ENCODE measurements at places on chromosomes 2 and 18.

DNA sequence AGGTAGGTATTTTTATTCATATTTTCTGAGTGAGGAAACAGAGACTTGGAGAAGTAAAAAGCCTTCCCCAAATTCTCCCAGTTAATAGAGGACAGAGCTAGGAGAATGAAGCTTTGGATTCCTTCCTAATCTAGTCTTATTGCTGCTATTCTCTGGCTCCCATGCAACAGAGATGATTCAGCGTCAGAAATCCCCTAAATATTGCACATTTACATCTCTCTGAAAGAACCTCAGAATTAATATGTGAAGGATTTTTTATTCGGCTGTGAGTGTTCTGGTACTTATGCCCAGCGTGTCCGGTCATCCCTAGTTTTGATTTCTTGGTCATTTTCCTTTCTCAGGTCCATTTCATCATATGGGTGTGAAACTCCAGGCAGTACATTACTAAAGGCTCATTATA is 91.2 kb upstream of the SESTD1 start:
- no peak for DNase-seq

- no peak for DNase-seq
These were observed 49.7 kb upstream of the CDC42EP3 start for GRCh38 chr2:37721201-37721560.

DNA sequence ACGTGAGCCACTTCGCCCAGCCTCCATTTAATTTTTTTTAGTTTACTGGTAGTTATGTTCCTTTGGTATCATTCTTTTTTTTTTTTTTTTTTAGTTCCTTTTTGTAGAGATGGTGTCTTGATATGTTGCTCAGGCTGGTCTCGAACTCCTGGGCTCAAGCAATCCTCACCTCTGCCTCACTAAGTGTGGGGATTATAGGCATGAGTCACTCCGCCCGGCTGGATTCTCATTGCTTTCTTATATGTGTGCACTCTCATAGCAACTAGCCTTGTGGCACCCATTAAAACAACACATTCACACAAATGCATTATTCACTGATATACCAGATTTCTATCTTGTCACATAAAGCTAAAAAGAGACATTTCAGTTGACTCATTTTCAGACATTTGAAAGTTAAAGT is 4.2 kb downstream of the TTC27 start:
- no peak for DNase-seq

- DNase-seq, result no peak
These were observed 120.2 kb upstream of the CTDP1 start for GRCh38 chr18:79559436-79559835.

DNA sequence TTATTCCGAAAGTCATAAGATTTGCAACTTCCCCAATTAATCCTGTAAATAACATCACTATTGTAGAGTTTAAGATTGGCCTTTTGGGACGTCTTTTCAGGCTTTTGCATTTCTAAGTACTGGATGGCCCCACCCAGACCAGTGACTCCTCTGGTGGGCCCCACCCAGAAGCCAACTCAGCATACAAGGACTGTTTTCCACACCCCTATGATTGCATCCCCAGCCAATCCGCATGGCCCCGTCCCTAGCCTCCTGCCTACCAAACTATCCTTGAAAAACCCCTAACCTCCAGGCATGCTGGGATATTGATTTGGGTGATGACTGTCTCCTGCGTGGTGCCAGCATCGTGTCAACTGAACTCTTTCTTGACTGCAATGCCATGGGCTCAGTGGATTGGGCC is 24.5 kb upstream of the TGIF1 start:
- no peak for DNase-seq

DNA sequence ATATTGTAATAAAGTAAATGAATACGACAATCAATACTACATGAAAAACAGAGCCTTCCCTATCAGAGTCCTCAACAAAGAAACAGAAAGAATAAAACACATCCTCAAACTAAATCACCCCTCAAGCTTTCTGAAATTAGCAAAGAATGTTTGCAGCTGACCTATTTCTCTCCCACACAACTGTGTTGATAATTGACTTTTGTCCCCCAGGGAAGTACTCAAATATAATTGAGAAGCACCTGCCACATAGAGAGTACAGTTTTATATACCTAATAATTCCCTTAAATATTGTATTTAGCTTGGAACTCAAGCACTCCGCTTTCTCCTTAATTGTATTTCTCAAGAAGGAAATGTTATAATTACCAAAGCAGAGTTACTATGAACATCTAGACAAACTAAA is 12.6 kb downstream of the CACNB4 start:
- no peak for DNase-seq

- DNase-seq, result no peak
These were observed 86.1 kb upstream of the BCL2L11 start for GRCh38 chr2:111034606-111035005.

- no peak for DNase-seq
These were observed 43.5 kb downstream of the CYP27C1 start for GRCh38 chr2:127176371-127177311.

DNA sequence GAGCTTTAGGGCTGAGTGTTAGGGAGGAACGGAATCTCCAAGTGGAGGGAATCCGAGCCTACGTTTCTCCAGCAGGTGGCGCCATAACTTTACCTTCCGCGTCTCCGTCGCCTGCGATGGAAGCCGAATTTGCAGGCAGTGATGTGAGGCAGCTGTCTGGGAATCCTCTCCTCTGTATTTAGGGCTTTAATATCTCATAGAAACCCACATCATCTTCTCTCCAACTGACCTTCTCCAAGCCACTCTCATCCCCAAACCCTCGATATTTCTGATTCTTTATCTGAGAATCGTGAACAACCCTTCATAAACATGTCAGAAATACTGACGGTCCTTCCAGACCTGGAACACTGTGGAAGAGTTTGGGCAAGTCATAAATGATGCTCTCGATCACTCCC is 27.5 kb downstream of the SIX2 start:
- DNase-seq, result peak; percentile 52

DNA sequence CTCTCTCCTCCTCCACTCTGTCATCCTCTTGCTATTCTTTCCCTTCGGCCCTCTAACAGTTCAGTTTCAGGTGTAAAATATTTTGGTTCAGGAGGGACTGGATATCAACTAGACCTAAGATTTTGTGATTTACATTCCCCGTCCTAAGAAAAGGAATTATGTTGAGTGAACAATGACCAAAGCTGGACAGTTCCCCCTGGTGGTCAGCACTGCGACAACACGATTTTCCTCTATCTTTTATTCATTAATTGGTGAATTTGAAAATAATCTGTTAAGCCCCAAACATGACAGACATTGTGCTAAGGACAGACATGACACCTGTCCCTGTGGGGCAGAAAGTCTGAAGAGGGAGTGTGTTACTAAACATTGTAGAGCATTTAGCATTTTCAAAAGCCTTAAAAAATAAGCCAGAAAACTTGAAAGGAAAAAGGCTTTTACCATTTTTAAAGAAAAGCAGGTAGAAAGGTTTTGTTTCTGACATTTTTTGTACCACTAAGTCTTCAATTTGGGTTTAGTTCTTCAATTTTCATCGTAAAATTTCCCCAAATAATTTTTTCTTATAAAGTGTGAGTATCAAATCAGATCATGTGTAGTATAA is 28.4 kb upstream of the GTF2A1L start:
- peak; percentile 37 for DNase-seq

- no peak for DNase-seq
These were observed 124.9 kb downstream of the PIGN start for GRCh38 chr18:62061821-62062478.

GRCh38 chr2:42138163-42139015 is 30.8 kb upstream of the EML4 start:
- no peak for DNase-seq

Data from amygdala (tissue), 56 donors.